Upper lobe of right lung (tissue), 1 donor: ENCODE measurements at places on chromosomes 12 and 14. TPM values are rescaled to one million over a fixed set of nuclear protein-coding genes. Genes with fewer than 3 reads are reported as not detected.
A peak's percentile ranks its signal among the peaks of the same experiment; 100 is the strongest.

DNA sequence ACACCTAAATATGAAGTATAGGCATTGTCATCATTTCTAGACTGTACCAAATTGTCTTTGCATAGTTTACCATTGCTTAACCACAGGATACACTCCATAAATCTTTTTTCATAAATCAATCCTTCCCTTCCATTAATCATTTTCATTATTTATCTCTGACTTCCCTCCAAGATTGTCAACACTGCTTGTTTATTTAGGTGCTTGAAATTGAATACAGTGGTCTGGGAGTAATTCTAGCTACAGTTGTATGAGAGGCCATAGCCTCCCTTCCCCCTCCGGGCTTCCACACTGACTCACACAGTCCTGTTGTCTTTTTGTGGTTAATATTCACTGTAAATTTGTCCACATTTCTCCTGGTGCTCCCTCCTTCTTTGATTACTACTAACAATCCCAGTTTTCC lies 114.2 kb upstream of the ARID2 start:
- DNase-seq = no peak

DNA sequence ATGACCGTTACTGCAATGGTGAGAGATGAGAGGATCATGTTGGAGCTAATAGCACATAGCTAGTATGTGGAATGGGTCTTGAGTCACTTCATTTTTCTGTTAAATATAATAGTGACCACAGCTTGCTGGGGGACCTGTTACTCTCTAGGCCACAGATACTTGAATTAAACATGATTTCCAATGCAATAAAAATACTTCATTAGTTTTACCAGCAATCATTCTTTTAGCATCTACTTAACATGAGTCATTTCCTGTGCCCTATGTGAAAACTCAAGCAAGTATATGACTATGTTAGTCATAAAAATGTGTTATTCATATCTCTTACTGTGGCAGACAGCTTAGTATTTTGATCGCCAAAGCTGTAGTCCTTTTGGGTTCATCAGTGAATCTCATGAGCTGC lies 798.8 kb downstream of the SLC16A7 start:
- no peak for DNase-seq

DNA sequence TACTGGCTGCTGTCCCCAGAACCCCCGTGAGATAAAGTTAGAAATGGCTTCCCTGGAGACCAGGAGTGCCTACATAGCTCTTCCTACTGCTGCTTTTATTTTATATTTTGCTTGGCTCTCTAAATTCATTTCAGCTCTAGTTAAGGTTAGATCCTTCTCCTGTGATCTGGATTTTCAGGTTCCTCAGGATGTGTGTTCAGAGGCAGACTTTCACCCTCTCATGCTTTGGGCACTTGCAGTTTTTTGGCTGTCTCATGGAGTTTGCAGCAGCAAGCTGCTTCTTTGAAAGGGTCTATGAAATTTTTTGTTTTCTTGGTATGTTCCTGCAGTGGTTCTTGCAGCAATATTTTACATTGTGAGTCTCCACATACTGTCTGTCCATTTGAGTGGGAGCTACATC lies 93.3 kb downstream of the ATP23 start:
- DNase-seq = no peak

- DNase-seq = no peak
These were observed 162.2 kb downstream of the DIO2 start for GRCh38 chr14:80049055-80049454.

- DNase-seq = peak; percentile 67
These were observed 233.5 kb downstream of the EFCAB11 start for GRCh38 chr14:89720741-89721729.

GRCh38 chr12:130965668-130966067 lies 12.0 kb downstream of the ADGRD1 start:
- no peak for DNase-seq

- no peak for DNase-seq
These were observed 52.3 kb upstream of the RD3L start for GRCh38 chr14:103994535-103995184.

DNA sequence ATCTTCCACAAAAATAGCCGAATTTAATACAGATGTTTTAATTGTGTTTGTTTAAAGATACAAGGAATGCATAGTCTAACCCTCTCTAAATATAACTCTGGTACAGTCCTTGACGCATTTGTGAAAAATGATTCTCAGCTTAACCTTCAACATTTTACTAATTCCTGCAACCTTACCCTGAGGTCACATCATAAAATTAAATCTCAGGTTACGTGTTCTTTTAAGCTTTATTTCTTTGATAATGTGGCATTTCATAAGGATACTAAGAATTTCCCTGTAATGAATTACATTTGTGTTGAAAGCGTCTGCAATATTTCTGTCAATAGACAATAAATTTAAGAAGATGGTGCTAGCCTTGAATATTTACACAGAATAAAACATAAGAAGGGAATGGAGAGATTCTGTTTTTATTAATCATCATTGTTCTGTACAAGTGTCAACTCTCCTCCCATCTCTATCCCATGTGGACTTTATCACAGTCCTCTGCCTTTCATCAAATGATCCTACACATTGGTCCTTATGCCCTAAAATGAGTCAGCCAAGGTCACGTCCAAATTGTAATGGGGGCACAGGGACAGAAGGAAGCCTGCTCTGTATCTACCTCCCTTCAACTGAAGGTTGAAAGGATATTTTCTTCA lies 769.3 kb upstream of the FLRT2 start:
- no peak for DNase-seq

DNA sequence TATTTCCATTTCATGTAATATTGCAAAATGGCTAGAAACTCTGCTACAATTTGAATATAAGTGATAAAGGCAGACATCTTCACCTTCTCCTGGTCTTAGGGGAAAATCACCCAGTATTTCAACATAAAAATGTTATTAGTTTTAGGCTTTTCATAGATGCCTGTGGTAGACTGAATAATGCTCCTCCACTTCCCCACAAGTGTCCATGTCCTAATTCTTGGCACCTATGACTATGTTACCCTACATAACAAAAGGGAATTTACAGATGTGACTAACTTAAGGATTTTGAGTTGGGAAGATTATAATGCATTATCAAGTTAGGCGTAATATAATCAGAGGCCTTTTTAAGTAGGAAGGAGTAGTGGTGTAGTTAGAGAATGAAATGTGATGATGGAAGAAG lies 196.4 kb downstream of the TMTC3 start:
- DNase-seq = no peak

DNA sequence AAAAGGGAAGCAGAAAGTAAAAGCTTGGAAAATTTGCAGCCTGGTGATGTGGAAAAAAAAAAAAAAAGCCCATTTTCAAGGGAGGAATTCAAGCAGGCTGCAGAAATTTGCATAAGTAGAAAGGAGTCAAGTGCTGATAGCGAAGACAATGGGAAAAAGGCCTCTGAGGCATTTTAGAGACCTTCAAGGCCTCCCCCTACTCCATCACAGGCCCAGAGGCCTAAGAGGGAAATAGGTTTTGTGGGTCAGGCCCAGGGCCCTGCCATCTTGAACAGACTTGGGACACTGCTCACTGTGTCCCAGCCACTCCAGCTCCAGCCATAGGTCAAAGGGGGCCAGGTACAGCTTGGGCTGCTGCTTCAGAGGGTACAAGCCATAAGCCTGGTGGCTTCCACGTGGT lies 13.8 kb upstream of the PRKD1 start:
- DNase-seq = no peak

GRCh38 chr12:50609292-50609874 lies 104.6 kb downstream of the DIP2B start:
- DNase-seq = no peak

DNA sequence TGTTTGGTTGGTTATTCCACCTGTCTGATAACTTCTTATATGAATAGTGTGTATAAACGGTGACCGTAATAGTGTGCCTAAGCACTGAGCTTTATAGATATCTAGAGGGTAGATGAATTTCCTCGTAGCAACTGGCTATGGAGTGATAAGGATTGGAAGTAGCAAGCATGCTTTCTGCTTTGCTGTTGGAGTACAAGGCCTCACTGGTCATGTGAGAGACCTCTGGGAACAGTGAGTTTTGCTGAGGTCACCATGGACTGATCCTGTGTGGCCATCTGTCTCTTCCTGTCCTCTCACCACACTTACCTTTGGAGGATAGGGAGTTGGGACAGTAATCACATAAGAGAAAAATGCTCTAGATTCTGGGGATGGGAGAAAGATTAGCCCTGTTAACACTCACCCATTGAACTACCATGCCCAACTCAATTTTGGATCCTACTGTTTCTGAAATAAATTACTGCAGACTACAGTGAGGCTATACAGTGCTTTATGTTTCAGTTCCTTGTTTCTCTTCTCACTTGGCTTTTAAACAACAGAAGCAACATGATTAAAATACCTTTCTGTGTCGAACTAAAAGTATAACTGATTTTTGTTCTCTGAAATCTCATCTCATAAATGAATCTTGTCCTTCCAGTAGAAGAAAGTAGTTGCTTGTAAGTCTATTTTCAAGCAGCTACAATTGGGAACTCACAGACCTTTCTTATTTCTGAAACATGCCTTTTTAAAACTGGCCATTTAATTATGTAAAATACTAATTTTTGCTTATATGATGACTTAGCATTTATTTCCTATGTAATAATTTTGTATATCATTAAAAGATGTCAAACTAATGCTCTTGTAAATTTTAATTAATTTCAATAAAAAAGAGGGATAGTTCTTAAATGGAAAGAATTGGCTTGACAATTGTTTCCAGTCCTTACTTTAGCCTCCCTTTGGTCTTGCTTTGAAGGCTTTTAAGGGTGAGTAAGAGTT lies 8.3 kb downstream of the TMX1 start:
- no peak for DNase-seq

GRCh38 chr14:61695695-61696527 lies 598 bp downstream of the HIF1A start:
- DNase-seq = peak; percentile 83

Gene TEX52
- total RNA-seq = not detected

Gene KRT2
- total RNA-seq = not detected

Gene TECPR2
- 21.4 TPM for total RNA-seq

Gene SLC5A8
- 2.8 TPM for total RNA-seq
